ENCODE measurements at places on chromosomes 6 and 20.
A peak's percentile ranks its signal among the peaks of the same experiment; 100 is the strongest.

DNA sequence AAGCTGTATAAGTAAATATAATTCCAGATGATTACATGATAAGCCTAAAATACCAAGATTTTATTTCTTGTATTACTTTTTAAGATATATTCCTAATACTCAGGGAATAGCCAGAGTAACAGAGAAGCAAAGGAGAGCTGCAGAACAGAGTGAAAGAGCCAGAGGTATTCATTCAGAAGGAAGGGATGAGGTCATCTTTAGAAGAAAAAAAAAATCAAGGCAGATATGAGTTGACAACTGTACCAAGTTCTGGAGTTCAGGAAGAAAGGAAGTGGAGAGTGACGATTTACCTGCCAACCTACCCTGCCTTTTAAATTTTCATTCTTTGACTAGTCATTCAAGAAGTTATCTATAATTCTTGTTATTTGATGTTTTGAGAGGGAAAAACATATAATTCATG lies 28.8 kb upstream of the NHSL1 start:
- no peak for DNase-seq

DNA sequence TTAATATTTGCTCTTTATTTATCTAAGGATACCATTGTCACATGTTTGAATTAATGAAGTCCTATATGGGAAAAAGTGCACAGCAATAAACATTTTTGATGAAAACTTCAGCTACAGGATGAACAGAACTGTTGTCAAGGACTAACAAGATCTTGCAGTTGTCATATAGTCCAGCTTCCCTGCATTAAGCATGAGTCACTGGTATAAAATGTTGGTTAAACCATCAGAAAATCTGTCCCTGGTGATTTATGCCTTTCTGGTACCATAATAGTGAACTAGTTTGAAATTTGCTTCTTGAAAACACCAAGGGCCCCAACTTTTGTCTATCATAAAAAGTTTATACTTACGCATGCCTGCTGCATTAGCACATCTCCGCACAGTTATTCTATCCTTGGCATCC lies 60.4 kb upstream of the RSPO3 start:
- DNase-seq, result no peak

DNA sequence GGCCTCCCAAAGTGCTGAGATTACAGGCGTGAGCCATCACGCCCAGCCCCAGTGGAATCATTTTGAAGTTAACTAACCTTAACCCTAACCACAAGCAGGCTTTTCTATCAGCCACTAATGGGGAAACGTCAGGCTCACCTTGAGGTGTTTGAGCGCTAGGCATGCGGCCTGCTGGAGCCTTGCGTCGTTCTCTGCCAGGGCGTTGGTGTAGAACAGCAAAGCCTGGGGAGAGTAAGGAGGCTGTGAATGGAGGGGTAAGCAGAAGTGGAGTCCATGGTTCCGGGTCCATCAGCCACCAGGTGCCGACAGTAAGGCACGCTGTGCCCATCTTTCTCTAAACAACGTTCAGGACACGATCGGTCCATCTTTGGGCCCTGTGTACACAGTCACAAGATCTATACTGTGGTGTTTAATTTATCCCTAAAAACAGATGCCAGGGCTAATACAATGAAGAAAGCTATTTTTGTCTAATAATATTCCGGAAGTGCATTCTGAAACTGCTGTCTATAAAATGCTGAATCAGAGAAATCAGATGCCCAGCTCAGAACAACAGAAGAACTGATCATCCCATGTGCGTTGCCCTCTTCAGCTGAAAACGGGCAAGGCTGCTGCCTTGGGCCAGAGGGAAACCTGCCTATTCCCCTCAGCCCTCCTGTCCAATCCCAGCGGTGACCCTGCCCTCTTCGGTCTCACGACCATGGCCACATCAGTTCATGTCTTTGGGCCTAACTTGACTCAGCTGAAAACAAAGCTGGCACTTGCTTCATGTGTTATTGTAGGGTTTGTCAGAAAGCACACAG lies 79.6 kb downstream of the PTPN1 start:
- DNase-seq, result no peak

- DNase-seq, result no peak
These were observed 99.3 kb downstream of the LRRC1 start for GRCh38 chr6:53894091-53894490.

DNA sequence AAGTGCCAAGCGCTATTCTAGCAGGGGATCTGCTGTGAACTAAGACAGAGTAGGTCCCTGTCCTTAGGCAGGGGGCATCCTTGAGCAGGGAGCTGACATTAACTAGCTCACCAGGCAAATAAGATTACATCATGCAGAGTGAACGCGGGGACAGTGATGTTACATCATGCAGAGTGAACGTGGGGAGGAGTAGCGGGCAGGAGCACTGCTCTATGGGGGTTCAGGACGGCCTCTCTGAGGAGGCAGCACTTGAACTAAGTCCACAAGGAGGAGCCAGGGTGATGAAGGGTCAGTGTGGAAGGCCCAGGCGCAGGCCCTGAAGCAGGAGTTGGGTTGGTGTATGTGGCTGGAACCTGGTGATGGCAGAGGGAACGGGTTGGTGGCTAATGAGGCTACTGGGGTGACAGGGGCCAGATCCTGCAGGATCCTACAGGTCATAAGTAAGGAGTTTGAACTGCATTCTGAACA lies 38.7 kb downstream of the KAT14 start:
- DNase-seq, result no peak

- peak; percentile 77 for DNase-seq
These were observed at the start of gene LRP11 for GRCh38 chr6:149863698-149864577. Gene LRP11 (minus strand): TSS chr6:149864359. CDS start chr6:149864020, 339 bp downstream.

DNA sequence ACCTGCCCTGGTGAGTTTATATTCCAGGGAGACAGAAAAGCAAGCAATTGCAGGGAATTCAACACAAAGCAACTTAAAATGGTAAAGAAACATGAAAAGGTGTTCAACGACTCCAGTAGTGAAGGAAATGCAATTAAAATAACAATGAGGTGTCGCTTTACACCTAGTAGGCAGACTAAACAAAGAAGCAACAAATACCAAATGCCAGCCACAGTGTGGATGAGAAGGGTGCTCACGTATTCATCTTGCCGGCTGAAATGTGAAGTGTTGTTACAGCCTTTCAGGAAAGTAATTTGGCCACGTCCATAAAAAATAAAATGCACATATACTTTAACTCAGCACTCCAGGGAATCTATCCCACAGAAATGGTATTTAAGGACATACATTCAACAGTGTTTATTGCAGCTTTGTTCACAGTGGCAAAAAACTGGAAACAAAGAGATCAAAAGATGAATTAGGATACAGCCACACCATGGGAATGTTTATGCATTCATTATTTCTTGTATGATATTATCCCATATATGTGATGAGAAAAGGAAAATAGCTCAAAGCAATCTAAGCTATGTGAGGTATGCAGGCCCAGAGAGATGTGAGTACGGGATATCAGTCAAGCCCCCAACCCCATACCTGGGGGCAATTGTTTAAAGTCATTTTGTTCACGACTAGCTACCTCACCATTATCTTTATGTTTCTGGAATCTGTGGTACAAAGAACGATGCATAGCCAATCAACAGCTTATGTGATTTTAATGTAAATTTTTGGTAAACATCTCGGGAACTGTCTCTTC lies 266.0 kb upstream of the SOX4 start:
- DNase-seq, result no peak

- no peak for DNase-seq
These were observed 51.4 kb upstream of the JARID2 start for GRCh38 chr6:15194453-15194852.

- no peak for DNase-seq
These were observed 7.4 kb upstream of the VAPB start for GRCh38 chr20:58381627-58382026.

GRCh38 chr20:63846888-63847236 lies 14.4 kb upstream of the ABHD16B start:
- DNase-seq, result no peak

- DNase-seq, result no peak
These were observed 21.2 kb upstream of the MEP1A start for GRCh38 chr6:46772016-46772415.

GRCh38 chr6:48881551-48881950 lies 581.5 kb downstream of the MMUT start:
- DNase-seq, result no peak

DNA sequence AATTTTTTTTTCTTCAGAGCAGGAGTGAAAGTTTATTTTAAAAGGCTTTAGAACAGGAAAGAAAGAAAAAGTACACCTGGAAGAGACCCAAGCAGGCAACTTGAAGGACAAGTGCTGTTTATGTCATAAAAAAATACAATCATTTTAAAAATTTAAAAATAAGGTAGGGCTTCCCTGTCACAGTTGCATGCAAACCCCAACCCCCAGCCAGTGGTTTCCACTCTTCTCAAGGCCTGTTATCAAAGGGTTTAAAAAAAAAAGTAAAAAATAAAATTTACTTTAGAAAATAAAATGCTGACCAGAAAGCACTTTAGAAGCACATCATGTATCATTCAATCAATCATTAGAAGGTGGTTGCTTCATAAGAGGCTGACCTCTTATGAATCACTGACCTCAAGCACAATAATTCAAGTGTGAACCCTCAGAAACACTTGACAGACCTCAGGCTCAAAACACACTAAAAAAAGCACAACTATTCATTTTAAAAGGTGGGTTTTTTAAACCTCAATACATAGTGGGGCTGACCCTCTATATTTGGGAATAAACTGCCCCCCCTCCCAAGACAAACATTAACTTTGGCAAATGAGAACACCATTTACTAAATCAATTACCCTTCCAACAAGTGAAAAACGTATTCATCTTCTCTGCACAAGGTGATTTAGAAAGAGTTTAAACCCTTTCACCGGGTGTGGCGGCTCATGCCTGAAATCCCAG lies 15.6 kb downstream of the ILRUN start:
- DNase-seq, result no peak

DNA sequence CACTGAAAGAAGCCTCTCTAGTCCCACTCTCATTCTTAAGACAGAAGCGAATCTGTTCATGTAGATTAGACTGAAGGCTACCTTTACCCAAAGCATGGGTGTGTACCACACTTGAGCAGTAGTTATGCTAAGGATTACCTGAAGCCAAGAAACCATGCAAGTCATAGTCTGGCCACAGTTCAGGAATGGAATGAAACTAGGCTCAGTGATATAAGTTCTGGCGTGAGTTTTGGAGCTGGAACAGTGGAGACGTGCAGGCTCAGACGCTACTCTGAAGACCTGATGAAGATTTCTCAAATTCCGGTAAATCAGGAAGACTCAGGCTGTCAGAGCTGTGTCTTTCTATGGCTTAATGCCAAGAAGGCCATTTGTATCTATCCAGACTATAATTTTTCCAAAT lies 219.9 kb downstream of the HDGFL1 start:
- DNase-seq, result no peak

GRCh38 chr6:30350524-30350923 lies 5.6 kb downstream of the RPP21 start:
- no peak for DNase-seq

DNA sequence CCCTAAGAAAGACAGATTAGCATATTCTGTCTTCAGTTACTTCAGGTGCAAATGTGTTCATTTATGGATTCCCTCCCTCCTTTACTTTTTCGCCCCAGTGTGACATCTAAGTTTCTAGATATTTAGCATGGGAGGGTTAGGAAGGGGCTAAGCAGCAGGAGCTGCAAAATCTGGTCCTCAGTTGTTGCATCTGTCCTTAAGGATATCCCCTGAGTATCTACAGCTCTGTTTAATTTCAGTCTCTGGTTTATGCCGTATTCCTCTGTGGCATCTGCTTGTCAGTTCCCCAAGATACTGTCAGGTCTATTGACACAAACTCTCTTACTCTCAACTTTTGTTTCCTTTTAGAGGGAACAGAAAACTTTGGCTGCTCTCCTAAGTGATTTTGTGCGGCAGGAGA lies 754.6 kb upstream of the MAP3K7 start:
- no peak for DNase-seq

GRCh38 chr20:60332523-60332922 lies 374.3 kb downstream of the CDH26 start:
- no peak for DNase-seq

- no peak for DNase-seq
These were observed 172.1 kb upstream of the GGTLC1 start for GRCh38 chr20:24160563-24161281.

GRCh38 chr6:54801669-54802068 lies 44.9 kb upstream of the FAM83B start:
- DNase-seq, result no peak

GRCh38 chr6:91573826-91574416 lies 987.0 kb upstream of the MAP3K7 start:
- DNase-seq, result no peak

DNA sequence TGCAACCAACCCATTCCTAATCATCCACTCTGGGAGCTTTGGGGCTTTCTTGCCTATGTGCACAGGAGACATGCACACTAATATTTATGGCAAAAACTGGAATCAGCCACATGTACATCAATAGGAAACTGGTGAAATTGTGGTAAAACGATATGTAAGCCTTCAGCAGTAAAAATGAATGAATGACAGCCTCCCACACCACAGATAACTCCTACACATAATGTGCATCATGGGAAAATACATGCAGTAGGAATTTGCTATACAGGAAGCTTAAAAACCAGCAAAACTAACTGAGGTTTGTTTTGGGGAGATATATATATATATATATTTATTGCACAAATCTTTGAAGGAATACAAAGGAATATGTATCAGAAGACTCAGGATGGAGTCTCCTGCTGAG lies 47.6 kb downstream of the HLA-G start:
- no peak for DNase-seq

GRCh38 chr20:25227317-25227831 lies 20.5 kb upstream of the PYGB start:
- no peak for DNase-seq

DNA sequence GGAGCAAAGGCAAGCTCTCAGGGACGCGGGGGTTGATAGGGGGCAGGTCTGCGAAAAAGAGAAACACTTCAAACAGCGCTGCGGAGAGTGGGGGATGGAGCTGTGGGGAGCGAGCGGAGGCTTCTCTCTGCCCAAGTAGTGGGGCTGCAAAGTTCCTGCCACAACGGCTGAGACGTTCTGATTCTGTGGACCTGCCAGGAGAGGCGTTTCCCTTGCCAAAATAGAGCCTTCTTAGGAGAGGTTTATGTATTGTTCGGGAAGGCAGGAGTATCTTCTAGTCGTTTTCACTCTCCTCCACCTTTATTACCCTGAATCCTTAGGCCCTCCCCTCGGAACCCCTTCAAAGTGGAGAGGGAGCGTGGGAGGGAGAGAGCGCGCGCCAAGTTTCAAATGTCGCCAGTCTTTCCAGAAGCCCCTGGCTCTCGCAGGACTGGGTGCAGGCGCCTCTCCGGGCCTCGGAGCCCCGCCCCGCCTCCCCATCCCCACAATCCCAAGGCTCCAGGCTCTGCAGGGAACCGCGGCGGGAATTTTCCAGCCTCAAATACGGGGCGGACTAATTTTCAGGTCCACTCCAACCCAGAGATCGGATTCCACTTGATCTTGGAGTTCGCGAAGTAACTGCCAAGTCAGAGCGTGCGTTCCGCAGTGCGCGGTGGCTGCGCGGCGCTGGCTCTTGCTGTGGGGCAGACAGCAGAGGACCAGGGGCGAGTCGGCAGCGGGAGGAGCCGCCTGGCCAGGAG lies 10.0 kb upstream of the POU3F2 start:
- DNase-seq, result no peak

DNA sequence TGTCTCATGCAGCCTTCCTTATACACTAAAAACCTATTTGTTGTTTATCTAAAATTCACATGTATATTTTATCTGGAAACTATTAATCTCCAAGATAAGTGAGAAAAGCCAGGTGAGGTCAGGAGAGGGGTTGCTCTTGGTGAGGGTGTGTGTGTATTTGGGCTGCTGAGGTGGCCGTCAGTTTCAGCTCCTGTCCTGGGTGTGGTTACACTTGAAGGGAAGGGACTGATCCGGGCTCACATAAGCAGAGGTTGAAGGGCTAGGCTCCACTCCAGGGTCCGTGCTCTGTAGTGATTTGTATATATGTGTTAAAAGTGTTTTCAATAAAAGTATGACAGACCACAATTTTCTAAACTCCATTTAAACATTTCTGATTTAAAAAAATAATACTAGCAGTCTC lies 13.5 kb upstream of the SNAI1 start:
- no peak for DNase-seq
